ENCODE measurements at places on chromosomes 11 and 22.

- DNase-seq, result no peak
These were observed 1.3 kb upstream of the PARVG start for GRCh38 chr22:44179196-44179988.

DNA sequence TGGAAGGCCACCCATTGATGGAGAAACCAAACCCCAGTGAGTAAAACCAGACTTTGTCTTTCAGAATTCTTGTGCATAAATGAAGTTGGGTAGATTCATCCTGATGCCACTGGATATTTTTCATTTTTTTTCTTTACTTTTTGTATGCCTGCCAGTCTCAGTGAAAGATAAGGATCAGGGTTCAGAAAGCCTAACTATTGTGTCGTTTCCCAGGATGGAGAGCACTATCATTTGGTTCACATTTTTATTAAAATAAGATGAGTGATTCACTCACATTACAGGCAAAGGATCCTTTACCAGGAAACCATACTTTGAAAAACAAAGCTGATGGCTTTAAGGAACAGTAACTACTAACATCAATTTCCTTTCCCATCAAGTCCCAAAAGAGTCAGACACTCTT, 52.0 kb downstream of the ARFGAP2 start:
- DNase-seq, result no peak

GRCh38 chr11:115425250-115425649, 79.0 kb downstream of the CADM1 start:
- no peak for DNase-seq

DNA sequence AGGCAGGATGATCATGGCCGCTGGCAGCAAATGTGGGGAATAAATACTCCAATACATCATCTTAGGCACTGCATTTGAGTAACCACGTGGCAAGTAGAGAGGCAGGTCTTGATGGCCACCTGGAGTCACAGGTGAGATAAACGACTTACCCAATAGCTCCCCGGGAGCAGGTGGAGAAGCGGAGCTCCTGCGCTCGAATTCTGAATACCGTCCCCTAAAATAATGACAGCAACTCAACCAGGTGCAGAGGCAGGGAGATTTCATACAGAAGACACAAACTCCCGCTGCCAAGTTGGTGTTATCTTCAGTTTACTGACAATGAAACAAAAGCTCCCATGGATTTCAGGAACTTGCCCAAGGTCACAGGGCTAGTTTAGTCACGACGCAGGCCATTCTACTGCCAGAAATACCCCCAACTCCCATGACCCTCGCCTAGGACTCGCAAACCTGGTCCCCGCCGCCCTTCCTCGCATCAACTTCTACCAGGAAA, 437 bp downstream of the SLC43A3 start:
- DNase-seq, result no peak

GRCh38 chr11:32723332-32723731, 71.1 kb downstream of the CCDC73 start:
- DNase-seq, result no peak

DNA sequence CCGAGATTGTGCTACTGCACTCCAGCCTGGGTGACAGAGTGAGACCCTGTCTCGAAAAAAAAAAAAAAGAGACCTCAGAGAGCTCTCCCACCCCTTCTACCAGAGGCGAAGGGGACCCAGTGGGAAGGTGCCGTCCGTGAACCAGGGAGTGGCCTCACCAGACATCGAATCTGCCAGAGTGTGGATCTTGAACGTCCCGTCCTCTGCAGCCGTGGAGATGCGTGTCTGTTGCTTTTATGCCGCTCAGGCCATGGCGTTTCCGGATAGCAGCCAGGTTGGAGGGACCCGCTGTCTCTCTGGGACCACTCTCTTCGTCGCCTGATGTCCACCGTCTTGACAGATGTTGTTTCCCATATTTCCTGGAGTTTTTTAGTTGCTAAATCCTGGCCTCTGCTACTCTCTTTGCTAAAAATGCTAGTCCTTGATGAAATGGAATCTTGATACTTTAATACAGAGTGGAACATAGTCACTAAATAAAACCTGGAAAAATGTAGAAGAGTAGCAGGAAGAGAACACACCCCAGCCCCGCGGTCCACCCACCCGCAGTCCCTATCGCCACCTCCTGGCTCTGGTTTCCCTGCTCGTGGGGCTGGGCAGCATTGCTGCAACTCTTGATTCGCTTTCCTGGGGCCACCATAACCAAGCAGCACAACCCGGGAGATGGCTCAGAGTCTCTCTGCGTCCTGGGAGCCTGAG, 12.0 kb upstream of the MUC6 start:
- DNase-seq, result no peak

GRCh38 chr11:125494031-125494360, 2.1 kb downstream of the FEZ1 start:
- DNase-seq, result peak; percentile 85

GRCh38 chr11:33027846-33028536, 11.4 kb upstream of the TCP11L1 start:
- DNase-seq, result peak; percentile 67

Data from globus pallidus (tissue), 1 donor.